ENCODE measurements at places on chromosomes 5 and 9.
A peak's percentile ranks its signal among the peaks of the same experiment; 100 is the strongest.

- DNase-seq, result no peak
Measured at GRCh38 chr5:141411575-141411974, 1.2 kb upstream of the PCDHGA10 start.

- peak; percentile 15 for DNase-seq
Measured at GRCh38 chr9:91056917-91057316, 255.3 kb downstream of the SYK start.

GRCh38 chr5:139895647-139896046 is 100.0 kb downstream of the PSD2 start:
- no peak for DNase-seq

GRCh38 chr5:145683431-145683830 is 151.7 kb downstream of the PRELID2 start:
- DNase-seq, result no peak

DNA sequence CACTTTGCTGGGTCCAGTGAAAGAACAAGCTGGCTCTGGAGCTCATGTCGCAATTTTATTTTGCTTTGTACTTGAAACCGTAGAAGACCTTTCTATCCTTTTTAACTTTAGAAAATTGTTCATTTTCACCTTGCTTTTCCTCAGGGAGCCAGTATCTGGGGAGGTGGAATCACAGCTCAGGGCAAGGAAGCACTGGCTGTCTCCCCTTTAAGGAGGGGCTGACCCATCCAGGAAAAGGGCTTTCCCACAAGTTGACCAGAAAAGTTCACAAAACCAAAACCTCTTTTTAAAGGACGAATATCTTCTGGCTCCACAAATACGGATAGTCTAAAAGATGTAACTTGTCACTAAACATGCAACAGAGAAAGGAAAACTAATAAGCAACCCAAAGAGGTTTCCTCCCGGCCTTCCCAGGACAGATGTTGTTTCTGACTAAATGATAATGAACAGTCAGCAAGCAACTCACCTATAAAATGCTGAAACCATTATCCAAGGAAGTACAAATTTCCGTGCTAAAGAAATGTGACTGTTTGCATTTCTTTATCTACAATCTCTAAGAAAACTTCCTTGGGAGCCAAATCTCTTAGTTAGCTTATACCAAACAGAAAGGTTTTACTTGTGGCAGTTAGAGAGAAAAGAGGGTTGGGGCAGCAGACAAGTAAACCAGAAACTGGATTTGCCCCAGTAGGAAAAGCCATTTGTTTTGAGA is 278.2 kb downstream of the PLK2 start:
- DNase-seq, result no peak

- no peak for DNase-seq
Measured at GRCh38 chr5:152739916-152740315, 334.8 kb upstream of the NMUR2 start.

GRCh38 chr5:168734620-168735300 is 155.6 kb upstream of the PANK3 start:
- DNase-seq, result peak; percentile 4

DNA sequence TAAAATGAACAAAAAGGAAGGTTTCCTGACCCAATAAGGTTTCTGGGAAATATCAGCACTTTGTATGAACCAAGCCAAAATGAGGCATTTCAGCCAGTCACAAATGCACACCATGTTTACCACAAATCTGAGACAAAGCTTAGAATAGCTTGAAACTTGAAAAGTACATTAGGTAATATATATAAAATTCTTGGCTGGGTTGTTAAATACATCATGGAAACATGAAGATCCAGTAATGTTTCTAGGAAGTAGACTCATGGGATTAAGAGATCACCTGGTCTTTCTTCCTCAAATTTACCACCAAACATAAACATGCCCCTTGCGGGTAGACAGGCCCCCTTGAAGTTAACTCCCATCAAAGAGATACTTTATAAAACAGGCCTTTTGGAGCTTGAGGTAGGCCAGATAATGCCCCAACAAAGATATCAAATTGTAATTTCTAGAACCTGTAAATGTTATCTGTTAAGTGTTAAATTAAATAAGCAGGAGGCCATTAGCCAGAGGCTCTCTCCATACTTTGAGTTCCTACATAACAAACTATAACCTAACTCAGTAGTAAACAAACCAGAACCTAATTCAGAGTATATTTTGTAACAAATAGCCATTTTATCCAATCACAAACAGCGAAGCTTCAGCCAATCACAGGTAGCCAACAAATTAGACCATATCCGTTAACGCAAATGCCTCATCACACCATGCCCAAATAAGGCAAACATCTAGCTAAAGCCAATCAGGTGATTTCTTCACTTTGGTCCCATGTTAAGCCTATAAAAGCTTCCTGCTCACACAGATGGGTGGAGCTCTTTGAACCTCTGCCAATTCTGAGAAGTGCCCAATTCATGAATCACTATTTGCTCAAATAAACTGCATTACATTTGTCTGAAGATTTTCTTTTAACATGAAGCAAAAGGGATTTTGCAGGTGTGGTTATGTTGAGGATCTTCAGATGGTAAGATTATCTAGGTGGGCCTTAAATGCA is 127.9 kb upstream of the TARS1 start:
- DNase-seq, result peak; percentile 97

DNA sequence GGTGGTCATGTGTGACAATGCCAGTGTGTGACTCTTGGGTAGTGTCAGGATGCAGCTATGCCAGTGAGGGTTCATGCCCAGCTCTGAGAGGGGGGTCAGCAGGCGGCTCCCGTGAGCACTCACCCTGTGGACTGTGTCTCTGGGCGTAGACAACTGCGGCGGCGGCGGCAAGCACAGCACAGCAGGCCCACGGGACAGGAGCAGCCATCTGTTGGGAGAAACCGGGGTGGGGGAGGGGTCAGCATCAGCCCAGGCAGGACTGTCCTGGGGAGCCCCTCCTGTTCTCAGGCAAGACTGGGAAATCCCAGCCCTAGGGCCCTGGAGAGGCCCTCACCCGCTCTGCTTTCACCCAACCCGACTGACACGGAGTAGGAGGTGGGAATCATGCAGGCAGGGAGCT is 20.8 kb downstream of the CNTFR start:
- DNase-seq, result no peak

DNA sequence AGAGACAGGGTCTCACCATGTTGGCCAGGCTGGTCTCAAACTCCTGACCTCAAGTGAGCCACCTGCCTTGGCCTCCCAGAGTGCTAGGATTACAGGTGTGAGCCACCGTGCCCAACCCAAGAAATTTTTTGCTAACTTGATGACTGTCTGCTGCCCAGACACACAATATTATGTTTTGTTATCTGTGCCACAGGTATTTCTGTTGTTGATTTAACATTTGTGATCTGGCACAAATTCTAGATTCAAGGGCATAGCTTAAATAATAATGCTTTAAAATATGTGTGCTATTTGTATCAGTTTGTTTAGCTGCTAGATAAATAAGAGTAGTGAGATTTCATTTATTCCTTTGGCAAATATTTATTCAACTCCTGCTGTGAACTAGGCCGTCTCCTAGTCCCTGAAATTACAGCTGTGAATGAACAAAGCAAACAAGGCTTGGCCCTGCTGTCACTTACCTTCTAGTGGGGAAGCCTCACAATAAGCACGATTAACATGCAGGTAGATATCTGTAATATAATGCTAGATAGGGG is 35.3 kb downstream of the GAPVD1 start:
- no peak for DNase-seq

- DNase-seq, result no peak
Measured at GRCh38 chr5:30475429-30475828, 718.1 kb upstream of the CDH6 start.

DNA sequence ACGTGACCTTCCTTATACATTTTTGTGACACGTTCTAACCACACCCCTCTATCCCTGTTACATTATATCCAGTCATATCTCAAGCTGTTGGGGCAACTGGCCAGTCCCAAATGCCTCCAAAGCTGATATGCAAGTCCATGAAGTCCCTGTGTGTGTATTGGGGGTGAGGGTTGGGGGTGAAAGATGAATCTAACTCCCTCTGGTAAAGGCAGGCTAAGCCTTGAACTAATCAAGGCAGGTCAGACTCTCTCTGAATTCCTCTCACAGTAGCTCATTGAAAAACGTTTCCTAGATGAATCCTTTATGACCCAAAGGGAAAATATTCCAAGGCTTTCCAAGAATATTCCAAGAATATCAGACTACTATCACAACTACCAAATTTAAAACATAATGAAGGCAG is 174.4 kb downstream of the MUSK start:
- DNase-seq, result no peak

- DNase-seq, result no peak
Measured at GRCh38 chr5:137778772-137779564, 24.8 kb upstream of the HNRNPA0 start.

DNA sequence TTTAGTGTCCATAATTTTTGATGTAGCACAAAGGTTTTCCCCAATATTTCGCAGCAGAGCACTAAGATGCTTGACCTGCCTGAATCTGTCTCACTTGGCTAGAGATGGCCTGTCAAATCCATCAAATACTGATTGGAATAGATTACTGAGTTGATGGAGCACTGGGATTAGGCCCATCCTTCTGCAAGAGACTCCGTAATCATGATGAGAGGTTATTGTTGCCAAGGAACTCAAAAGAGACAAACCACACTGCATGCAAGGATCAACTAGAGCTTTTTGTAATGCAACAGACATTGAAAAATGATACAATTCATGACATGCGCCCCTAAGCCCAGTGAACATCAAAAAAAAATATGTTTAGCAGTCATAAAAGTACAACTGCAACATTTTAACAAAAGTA is 585.3 kb upstream of the GRAMD2B start:
- no peak for DNase-seq

- peak; percentile 90 for DNase-seq
Measured at GRCh38 chr5:132677191-132677590, 3.4 kb downstream of the IL4 start.

GRCh38 chr5:43244823-43245565 is 53.0 kb downstream of the NIM1K start:
- no peak for DNase-seq

GRCh38 chr9:121651295-121652020 is at the start of gene DAB2IP:
TSS of gene DAB2IP (plus strand) at chr9:121651634. CDS start at chr9:121651776, 142 bp downstream.
- DNase-seq, result no peak

GRCh38 chr5:172648013-172648381 is 6.9 kb downstream of the NEURL1B start:
- DNase-seq, result no peak

- no peak for DNase-seq
Measured at GRCh38 chr5:3657364-3658022, 61.9 kb downstream of the IRX1 start.

DNA sequence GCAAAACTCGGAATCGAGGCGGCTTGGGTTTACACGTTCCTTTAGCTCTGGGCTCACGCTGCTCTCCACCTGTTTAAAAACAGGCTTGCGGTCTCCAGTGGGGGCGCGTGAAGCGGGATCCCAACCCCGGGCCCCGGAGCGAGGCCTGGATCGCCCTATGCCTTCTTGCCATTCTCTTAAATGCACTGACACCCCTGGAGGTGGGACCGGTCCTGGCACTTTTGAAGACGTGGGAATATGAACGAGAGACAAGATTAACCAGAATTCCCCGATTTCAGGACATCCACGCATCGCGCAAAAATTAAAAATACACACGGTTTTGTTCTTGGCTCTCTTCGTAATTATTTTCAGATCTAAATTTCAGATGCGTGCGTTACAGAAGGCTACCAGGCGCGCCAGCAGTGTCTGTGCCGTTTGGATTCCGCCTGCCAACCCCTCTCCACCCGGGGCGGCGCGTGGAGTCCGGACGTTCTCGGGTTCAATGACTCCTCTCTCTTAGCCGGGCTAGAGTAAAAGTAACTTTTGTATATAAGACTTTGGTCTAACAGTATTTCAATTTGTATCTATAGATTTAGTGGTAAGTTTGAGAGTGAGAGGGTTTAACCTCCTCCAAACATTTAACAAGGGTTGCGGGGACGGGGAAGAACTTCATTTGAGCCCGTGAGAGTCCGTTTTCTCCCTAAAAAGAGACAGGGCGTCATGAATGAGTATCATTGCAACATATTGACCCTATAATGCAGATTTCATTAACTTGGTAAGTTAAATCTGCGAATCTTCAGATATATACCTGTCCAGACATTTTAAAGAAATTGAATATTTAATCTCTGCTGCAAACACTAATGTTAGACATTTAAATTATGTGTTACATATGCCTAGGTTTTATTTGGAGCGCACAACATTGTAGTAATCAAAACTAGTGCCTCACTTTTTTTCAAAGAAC is 3.8 kb downstream of the FOXD1 start:
- DNase-seq, result no peak

- no peak for DNase-seq
Measured at GRCh38 chr5:145723516-145723915, 111.6 kb downstream of the PRELID2 start.

Data from brain microvascular endothelial cell (primary cell).